ENCODE measurements at places on chromosomes 3 and 15.
A peak's percentile ranks its signal among the peaks of the same experiment; 100 is the strongest.

DNA sequence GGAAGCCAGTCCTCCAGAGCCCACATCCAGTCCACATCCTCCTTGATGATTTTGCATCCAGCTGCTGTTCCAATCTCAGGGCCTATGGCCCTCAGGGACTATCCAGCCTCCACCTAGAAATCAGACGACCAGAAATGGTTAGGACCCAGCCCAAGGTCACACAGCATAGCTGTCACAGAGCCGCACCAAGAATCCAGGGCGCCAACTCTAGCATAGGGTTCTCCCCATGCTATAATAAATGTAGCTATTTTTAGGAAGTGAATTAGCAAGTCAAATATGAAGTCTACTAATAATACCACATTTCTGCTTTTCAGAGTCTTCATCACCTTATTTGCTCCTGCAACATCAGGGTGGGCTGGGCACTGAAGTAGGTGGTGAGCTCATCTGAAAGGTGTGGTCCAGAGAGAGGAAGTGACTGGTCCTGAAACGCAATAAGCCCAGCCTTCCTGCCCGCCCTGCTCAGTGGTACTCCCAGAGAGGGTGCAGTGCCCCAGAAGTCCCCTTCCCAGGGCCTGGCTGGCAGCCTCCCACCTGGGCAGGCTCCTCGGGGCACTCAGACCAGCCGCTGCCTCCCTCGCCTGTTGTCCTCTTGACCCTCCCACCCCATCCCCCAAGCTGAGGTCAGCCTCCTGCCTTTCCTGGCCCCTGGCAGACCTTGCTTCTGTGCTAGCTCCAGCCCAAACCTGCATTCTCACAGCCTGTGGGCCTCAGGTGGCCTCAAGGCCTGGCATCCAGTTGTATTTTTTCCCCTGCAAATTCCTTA, 17.6 kb upstream of the CYP11A1 start:
- no peak for DNase-seq

GRCh38 chr15:39998511-39999077, 40.4 kb downstream of the SRP14 start:
- no peak for DNase-seq

- no peak for DNase-seq
Measured at GRCh38 chr15:40877694-40878093, 3.7 kb upstream of the RHOV start.

- DNase-seq: peak; percentile 55
Measured at GRCh38 chr3:71486831-71487230, 96.7 kb downstream of the FOXP1 start.

- no peak for DNase-seq
Measured at GRCh38 chr3:187504435-187504834, 136.2 kb downstream of the RTP4 start.

- no peak for DNase-seq
Measured at GRCh38 chr15:98547741-98548138, 100.6 kb upstream of the IGF1R start.

- DNase-seq: no peak
Measured at GRCh38 chr3:135752851-135753250, 212.7 kb upstream of the PPP2R3A start.

DNA sequence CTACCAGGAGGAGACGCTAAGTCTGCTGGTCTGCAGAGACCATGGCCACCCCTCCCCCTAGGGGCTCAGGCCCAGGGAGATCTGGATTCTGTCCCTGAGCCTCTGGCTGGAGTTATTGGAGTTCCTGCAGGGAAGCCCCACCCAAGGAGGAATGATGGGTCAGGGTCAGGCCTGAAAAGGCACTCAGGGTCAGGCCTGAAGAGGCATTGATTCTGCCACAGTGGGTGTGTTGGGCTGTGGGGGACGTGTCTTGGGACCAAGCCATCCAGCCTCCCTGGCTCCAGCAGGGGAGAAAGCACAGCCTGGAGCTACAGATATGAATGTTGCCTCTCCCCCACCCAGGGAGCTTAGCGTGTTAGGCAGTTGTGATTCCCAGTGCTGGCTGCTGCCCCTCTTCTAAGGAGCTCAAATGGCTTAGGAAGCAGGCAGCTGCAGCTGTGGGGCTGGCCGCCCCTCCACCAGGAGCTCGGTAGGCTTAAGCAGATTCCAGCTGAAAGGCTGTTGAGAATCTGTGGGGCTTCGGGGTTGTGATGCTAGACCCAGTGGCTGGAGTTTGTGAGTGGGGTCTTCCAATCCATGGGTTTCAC, 176.7 kb downstream of the CHL1 start:
- DNase-seq: no peak

- peak; percentile 82 for DNase-seq
Measured at GRCh38 chr3:46276497-46277099, 34.3 kb downstream of the CCR3 start.

- DNase-seq: no peak
Measured at GRCh38 chr3:38829404-38829803, 13.4 kb upstream of the SCN10A start.

- no peak for DNase-seq
Measured at GRCh38 chr15:57730876-57731275, 24.4 kb downstream of the POLR2M start.

- no peak for DNase-seq
Measured at GRCh38 chr15:59218710-59219109, 12.1 kb downstream of the LDHAL6B start.

- DNase-seq: no peak
Measured at GRCh38 chr3:141292356-141293058, 60.9 kb downstream of the PXYLP1 start.

DNA sequence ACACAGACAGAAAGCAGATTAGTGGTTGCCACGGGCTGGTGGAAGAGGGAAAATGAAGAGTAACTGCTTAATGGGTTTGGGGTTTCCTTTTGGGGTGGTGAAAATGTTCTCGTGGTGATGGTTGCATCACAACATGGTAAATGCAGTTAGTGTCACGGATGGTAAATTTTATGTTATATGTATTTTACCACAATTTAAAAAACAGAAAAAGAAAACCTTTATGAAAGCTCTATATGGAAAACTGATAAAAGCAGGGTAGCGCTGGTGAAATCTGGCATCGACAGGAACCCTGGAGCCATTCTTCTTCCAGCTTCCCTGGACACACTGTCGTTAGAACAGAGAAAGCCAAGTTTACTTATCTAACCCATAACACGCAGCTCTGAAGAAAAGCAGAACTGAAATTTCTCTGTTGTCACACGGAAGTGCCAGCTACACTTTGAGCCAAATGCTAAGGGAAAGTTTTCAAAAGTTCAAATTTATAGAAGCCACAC, 287.7 kb upstream of the NR2F2 start:
- no peak for DNase-seq

- DNase-seq: no peak
Measured at GRCh38 chr3:184643442-184643841, 68.4 kb downstream of the MAGEF1 start.

DNA sequence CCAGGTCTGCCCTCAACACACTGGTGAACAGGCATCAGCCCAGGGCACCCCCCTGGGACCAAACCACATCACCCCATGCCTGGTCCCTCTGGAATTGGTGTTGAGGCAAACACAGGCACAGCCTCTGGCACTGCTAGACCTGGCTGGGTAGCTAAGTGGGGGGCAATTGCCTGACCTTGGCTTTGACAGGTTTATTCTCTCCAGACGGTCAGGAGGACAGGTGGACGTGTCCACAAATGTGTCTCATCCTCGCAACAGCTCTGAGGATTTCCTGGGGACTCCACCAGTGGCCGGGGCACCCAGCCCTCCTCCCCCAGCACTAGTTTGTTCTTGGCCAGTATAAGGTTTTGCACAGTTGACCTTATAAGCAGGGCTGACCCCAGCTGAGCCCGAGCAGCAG, 31.3 kb downstream of the TKT start:
- DNase-seq: no peak

DNA sequence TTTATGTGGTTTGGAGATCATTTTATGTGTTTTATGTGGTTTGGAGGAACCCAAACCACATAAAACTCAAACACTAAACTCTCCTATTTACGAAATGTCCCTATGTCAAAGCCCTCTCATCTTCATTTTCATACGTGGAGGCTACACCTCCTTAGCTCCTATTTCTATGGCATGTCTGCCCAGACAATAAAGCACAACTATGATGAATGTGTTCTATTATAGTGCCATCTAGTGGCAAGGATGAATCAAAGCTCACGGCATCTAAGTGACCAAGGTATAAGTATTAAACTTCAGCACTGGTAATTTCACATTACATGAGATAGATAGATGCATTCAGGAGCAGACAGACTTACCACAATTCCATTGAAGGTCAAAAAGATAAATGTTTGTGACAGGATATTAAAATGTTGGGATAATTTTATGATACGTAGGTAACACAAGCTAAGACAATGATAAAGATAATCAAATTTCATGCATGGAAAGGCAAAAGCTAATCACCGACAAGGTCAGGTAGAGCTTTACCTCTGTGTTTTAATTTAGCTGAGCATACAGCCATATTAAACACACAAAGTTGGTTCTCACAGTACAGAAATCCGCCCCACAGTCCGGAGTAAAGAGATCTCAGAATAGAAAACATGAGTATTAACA, 130.6 kb upstream of the FHIT start:
- no peak for DNase-seq

- no peak for DNase-seq
Measured at GRCh38 chr15:47717036-47717612, at the start of gene SEMA6D. Gene SEMA6D, plus strand, starts transcription at chr15:47717505. Its CDS starts 42,294 bp downstream, at chr15:47759799.

GRCh38 chr3:138213398-138214085, 26.4 kb downstream of the ARMC8 start:
- DNase-seq: no peak

GRCh38 chr15:42218953-42219592, 11.0 kb upstream of the VPS39 start:
- no peak for DNase-seq

DNA sequence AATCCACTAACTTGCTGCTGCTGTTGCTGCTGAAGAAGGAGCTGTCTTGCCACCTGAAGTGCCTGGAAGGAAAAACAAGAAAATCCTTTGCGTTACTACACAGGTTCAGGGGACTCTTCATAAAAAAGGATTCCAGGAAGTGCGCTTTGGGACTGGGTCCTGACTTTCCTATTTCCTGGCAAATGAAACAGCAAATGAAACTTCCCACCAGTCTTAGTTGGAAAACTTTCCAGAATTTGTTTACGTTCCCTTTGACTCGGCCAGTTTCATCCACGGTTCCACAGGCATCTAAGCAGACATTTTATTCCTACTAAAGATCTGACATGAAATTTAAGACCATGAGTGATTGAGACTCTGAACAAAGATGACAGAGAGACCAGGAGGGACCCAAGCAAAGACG, 471.0 kb downstream of the FOXP1 start:
- no peak for DNase-seq

DNA sequence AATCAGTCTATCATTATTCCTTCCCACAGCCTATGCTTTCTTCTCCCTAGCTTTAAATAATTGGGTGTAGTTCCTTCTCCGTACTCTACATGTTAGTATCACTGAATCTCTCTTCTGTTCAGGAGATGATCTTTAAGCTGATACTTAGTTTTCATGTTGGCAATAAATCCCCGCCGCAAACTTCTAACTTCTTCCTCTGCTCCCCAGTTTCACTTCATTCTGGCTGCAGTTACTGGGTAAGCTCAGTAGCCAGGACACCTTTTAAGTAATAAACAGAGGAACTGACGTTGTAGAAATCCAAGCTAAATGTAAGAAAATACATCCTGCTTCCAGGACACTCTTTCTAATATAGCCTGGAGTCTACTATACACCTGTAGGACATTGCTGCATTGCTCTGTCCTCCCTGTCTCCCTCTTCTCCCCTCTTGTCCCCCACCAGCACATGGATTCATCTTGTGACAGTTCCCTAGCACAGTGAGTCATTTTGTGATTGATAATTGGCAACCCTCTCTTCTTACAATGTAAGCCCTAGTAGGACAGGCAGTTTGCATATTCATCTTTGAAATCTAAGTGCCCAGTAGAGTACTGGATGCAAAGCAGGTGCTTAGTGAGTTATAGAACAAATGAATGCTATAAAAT, 598.2 kb downstream of the UNC13C start:
- DNase-seq: no peak

DNA sequence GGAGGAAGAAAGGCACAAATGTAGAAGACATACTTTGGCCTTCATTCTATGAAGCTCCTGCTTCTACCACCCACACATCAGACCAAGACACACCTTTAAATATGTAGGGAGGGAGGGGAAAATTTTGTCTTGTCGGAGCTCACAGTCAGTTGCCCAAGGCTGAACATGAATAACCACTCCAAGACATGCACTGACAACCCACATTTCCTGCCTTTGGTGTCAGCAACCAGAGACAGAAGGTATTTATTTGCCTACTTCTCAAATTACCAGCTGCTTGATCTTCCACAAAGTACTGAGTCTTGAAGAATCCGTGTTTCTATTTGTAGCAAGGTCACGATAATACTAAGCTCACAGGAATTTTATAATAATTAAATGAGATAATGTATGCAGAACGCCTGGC, 169.7 kb downstream of the KCNMB2 start:
- DNase-seq: no peak

DNA sequence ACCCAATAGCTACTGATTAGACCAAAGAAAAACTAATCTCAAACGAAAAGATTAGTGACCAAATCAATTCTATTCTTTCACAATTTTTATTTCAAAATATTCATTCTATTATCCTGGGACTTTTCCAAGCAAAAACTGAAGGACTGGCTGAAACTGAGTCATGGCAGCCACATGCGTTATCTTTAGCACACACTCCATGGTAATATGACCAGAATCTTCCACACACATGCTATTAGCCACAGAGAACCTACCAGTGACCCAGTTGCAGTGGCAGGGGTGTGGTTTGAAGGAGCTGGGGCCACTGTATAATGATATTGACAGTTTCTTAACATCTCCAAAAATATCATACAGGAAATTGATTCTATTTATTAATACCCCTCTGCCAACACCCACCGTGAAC, 154.8 kb upstream of the ABI3BP start:
- DNase-seq: no peak

DNA sequence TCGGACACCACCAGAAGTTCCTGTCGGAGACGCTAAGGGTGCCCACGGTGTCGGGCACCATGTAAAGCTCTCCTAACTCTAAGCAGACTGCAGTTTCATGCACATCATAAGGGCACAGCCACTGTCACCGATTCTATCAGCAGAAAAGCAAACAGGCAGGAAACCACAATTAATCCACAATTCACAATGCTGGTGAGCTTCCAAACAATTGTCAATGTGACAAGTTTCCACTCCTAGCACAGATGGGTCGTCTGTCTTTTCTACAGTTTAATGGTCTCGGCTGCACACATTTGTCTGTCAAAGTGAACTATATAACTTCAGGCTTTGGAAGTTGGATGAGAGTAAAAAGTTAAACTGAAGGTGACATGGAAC, 8.8 kb upstream of the OCA2 start:
- DNase-seq: no peak

- DNase-seq: no peak
Measured at GRCh38 chr3:38019658-38020341, 9.6 kb downstream of the PLCD1 start.

Data from CD4-positive, alpha-beta T cell (primary cell).